ENCODE measurements at places on chromosomes 16 and 17.

- no peak for DNase-seq
Observed at GRCh38 chr17:44352828-44353671, 7.9 kb downstream of the GRN start.

DNA sequence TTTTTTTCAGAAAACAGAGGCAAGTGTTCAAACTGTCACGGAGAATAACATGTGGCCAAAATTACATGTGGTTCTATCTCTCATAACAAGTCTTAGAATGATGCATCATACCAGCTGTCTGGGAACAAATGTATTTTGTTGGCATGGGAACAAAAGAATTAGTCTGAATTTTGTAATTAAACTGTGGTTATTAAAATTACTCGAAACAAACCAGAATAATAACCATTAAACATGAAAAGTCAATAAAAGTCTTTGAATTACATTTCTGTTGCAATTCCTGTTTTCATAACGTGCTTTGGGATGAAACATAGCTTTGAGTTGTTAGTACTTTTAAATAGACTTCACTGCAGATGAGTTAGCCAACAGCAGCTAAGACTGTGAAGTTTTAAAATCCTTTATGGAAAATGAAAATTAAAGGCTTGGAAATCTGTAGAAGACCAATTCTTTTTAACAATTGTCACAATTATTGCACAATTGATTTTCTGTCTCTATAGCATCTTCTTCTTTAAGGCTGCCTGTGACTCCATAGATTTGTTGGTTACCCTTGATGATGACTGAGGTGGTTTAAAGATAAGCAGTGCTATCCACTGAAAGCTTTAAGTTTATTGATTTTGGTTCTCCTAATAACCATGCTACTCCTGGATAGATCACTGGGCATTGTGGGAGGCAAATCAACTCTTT lies 117.9 kb upstream of the AXIN2 start:
- no peak for DNase-seq

GRCh38 chr17:49842371-49842770 lies 5.5 kb downstream of the TAC4 start:
- DNase-seq, result no peak

- DNase-seq, result no peak
Observed at GRCh38 chr17:58974354-58974753, 132.3 kb downstream of the TRIM37 start.

- DNase-seq, result no peak
Observed at GRCh38 chr16:66874079-66874775, 6.1 kb upstream of the PDP2 start.

DNA sequence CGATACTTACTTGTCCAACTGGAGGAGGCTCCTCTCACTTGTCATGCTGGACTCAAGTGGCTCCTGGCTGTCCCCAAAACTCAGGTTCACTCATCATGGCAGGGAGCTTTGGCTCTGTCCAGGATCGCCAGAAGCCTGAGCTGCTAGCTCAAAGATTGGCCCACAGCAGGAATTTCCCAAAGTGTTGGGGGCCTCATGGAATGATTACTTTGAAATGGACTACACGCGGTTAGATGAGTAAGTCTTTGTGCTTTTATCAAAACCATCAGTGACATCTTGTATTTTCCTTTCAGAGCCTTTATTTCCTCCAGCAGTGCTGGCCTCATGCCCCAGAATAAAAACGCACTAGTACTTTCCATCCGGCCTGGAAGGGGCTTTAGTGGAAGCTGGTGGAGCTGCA lies 29.2 kb upstream of the PHB1 start:
- DNase-seq, result no peak

DNA sequence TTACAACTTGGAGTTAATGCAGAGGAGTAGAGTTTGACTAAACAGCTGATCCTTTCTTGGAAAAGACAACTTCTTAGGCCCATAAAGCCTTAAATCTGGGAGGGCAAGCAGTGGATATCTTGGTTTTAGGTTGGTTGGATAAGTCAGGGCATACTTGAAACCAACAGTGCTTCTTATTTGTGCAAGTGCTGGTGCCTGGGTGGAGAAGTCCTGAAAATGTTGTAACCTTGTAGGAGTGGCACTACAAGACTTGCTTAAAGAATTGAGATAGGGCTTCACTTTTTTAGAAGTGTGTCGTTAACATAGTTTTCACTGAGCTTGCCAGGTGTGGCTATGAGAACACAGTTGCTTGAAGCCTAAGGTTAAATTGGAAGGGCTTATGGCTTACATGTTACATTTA lies 6.2 kb downstream of the MSI2 start:
- no peak for DNase-seq

GRCh38 chr17:45784293-45784740 lies at the start of gene CRHR1:
Gene CRHR1, plus strand, starts transcription at chr17:45784320. Its CDS starts 225 bp downstream, at chr17:45784545.
- no peak for DNase-seq

GRCh38 chr17:70808596-70808995 lies 639.3 kb downstream of the KCNJ2 start:
- DNase-seq, result no peak

- no peak for DNase-seq
Observed at GRCh38 chr16:54923055-54923473, 7.6 kb upstream of the IRX5 start.

DNA sequence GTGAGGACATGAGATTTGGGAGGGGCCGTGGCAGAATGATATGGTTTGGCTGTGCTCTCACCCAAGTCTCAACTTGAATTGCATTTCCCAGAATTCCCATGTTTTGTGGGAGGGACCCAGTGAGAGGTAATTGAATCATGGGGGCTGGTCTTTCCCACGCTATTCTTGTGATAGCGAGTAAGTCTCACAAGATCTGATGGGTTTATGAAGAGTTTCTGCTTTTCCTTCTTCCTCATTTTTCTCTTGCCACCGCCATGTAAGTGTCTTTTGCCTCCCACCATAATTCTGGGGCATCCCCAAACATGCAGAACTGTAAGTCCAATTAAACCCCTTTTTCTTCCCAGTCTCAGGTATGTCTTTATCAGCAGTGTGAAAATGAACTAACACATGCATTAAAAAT lies 40.6 kb downstream of the CCT6B start:
- DNase-seq, result no peak

- no peak for DNase-seq
Observed at GRCh38 chr16:74053826-74054225, 242.8 kb upstream of the PSMD7 start.

- DNase-seq, result no peak
Observed at GRCh38 chr17:67994817-67995569, 1.3 kb downstream of the C17orf58 start.

DNA sequence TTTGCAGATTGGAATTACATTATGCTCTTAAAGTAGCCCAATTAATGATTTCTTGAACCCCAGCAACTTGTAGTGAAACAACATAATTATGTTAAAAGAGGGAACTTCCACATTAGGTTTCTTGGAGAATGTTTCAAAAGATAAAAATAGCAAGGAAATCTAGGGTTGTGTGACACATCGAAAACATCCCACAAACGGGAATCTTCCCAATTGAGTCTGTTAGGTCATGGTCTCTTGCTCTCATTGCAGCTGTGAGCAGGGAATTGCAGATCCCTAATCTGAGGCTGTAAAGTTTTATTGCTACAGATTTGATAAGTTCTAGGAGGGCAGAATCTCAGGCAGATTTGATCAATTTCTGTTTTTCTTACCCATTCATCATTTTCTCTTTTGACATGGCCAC lies 6.7 kb upstream of the LPO start:
- DNase-seq, result no peak

DNA sequence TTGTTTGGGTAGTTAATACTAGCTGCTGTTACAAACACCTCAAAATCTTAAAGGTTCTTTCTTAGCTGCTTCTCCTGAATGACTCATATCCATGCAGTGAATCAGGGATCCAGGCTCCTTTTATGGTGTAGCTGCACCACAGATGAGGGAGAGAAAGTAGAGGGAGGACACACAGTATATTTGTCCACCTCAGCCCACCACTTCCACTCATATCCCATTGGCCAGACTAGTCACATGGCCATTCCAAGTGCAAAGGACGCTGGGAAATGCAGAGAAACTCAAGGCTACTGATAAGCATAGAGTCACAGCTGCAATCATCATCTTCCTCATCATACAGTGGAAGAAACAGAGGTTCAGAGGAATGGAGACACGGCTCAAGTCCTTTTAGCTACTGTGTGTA lies 63.8 kb downstream of the GSG1L start:
- no peak for DNase-seq

GRCh38 chr16:23527961-23528643 lies 17.8 kb upstream of the GGA2 start:
- no peak for DNase-seq

- no peak for DNase-seq
Observed at GRCh38 chr16:2816751-2817339, at the start of gene PRSS21. Gene PRSS21, plus strand, starts transcription at chr16:2817237. Its CDS starts 32 bp downstream, at chr16:2817269.

DNA sequence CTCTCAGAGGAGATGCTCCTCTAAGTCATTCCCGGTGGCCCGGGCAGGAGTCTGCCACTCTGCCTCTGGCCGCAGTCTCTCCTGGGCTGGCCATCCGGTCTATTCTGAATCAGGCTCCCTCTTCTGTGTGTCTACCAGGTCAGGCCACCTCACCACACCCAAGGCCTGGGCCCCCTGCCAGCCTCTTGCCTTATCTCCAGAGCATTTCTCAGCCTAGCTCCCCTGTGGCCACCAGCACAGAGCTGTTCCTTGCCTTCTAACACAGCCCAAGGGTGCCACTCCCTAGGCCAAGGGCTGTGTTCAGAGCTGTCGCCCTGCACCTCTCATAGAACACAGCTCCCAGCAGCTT lies 55.3 kb downstream of the MYO18A start:
- DNase-seq, result no peak

DNA sequence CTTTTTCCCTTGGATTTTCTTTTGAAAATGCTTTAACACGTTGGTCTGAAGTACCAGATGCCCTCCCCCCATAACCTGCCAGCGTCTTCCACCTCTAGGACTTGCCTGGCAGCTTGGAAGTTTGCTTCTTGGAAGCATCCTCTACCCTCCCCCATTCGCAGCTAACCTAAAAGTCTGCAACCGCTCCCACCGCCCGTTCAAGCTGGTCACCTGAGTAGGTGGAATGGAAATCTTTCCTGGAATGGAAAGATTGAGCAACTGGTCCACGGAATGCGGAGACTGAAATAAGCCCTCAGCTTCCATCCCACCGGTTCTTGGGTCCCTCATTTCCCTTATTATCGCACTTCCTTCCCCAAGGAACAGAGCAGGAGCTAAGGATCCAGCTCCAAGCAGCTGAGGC lies 31.4 kb downstream of the HS3ST3B1 start:
- no peak for DNase-seq

DNA sequence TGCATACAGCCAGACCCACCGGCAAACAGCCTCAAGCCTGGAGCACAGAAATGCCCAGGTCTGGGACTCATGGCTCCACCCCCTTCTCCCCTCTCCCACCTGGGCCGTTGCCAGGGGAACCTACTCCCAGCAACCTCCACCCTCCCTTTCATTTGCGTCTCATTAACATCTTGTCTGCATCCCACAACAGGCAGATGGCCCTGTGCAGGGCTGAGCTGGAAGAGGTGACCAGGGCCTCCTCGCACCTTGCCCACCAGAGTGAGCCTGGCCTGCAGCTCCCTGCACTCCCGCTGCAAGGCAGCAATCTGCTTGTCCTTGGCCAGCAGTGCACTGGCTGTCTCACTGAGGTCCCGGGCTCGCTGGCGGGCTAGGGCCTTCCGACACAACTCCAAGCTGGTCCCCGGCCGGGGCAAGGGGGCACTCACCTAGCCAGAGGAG lies 3.3 kb downstream of the TSPOAP1 start:
- peak; percentile 95 for DNase-seq

- peak; percentile 31 for DNase-seq
Observed at GRCh38 chr17:66673668-66674276, 161.1 kb upstream of the CACNG5 start.

DNA sequence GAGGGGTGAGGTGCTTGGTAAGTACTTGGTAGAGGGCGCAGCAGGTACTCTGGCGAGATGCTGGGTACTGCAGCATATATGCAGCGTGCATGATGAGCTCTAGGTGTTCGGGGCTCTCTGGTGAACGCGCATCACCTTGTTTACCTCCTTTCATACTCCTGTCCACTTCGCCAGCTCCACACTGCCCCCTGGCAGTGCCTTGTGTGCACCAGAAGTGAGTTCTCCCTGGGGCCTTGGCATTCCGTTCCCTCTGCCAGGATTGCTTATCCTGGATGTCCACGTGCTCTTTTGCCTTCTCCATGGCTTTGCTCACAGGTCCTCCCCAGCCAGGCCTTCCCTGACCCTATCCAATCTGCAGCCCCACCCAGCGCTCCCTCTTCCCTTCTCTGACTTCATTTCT lies 154.2 kb downstream of the MRM1 start:
- DNase-seq, result peak; percentile 38

DNA sequence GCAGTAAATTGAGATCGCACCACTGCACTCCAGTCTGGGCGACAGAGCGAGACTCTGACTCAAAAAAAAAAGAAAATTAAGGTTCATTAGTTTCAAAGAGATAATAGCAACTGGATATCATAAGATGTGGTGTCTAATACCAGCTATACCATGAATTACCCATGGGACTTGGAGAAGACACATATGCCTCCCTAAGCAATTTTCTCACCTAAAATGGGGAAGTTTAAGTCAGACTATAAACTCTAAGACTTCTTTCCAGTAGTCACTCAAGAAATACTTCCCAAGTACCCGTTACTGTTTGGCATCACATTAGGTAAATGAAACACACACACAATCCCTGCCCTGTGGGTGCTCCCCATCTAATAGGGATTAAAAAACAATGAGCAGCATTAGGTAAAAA lies 22.6 kb downstream of the SMURF2 start:
- no peak for DNase-seq

DNA sequence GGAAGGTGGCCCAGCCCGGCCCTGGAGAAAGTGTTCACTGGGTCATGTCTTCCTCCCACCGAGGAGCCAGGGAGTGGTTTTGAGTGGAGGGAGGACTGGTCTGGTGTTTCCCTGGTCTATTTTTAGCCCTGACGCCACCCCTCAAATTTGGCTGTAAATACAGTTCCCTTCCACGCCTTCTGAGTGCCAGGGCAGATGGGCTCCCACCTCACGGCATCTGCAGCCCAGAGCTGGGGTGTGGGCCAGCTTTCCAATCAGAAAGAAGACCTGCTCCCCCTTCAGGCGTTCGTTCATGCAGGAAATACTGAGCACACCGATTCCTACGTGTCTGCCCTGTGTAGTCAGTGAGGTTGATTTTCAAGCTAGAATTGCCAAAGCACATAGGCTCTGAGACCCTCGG lies 53.7 kb downstream of the SNX20 start:
- DNase-seq, result no peak

DNA sequence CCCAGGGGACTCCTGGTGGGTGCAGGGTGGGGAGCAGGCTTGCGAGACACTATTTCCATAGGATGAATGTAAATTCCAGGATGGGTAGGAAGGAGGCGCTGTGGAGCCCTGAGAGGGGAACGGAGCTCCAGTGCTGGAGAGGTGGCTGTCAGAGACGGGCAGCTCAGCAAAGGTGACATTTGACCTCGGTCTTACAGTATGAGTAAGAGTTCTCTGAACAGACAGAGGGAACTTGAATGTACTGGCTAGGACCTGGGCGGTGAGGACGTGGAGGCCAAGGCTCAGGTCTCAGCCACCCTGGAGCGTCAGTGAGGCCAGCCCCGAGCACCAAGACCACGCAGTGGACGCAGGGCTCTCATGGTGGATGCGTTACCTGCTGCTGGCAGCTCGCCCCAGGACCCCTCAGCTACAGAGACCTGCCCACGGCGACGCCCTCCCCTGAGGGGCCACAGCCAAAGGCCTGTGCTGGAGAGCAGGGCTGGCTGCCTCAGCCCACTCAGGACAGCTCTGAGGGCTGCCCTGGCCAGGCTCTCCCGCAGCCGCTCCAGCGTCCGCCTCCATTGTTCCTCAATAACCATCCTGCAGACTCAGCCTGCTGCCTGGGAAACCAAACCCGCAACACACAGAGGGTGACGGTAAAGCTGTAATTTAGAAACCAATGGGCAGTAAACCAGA lies 65.9 kb upstream of the TNRC6C start:
- no peak for DNase-seq

All from NCI-H526 treated with DMSO at 0.1 percent for 48 hours (cell line).